CD8-positive, alpha-beta T cell (primary cell): ENCODE measurements at places on chromosomes 1 and 21. TPM values are rescaled to one million over a fixed set of nuclear protein-coding genes. Genes with fewer than 3 reads are reported as not detected.
A peak's percentile ranks its signal among the peaks of the same experiment; 100 is the strongest.

GRCh38 chr1:201791051-201791778 is 37.7 kb upstream of the IPO9 start:
- no peak for DNase-seq

GRCh38 chr1:53046930-53047329 is 15.1 kb upstream of the PODN start:
- no peak for DNase-seq

DNA sequence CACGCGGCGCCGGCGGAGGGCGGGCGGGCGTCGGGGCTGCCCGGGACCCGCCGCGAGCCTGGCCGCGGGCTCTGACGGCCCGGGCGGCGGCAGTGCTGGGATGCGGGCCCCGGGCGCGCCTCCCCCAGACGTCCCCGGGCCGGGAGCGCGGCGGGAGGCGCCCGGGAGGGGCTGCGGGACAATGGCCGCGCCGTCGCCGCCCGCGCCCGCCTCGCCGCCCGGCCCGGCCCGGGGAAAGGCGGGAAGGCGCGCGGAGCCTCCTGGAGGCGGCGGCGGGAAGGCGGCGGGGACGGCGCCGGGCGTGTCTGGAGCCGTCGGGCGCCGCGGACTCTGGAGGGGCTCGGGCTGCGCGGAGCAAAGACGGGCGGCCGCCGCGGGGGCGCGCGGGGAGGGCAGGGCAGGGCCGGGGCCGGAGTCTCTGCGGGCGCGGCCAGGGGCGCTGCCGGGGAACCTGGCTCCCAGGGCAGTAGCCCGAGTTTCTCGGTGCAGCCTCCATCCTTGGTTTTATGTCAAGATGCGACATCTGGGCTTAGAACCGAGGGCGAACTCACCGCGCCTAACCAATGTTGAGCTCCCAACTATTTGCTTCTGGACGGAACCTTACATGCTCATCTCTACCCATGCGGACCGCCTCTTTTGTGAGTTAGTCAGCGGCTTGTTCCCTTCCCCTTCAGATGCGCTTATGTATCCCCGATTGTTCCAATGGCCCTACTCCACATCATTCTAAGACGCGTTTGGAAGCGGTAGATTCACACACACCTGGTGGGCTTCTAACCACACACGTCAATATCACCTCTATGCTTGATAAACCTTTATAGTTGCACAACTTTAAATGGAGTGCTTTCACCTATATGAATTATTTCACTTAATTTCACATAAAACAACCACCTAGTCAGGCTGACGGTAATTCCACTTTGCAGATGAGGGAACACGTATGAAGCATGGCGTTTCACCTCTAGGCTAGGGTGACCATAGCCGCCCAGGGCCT is 651 bp downstream of the ZBTB8A start:
- no peak for DNase-seq

GRCh38 chr1:162329826-162330225 is 46.8 kb downstream of the SPATA46 start:
- DNase-seq, result no peak

DNA sequence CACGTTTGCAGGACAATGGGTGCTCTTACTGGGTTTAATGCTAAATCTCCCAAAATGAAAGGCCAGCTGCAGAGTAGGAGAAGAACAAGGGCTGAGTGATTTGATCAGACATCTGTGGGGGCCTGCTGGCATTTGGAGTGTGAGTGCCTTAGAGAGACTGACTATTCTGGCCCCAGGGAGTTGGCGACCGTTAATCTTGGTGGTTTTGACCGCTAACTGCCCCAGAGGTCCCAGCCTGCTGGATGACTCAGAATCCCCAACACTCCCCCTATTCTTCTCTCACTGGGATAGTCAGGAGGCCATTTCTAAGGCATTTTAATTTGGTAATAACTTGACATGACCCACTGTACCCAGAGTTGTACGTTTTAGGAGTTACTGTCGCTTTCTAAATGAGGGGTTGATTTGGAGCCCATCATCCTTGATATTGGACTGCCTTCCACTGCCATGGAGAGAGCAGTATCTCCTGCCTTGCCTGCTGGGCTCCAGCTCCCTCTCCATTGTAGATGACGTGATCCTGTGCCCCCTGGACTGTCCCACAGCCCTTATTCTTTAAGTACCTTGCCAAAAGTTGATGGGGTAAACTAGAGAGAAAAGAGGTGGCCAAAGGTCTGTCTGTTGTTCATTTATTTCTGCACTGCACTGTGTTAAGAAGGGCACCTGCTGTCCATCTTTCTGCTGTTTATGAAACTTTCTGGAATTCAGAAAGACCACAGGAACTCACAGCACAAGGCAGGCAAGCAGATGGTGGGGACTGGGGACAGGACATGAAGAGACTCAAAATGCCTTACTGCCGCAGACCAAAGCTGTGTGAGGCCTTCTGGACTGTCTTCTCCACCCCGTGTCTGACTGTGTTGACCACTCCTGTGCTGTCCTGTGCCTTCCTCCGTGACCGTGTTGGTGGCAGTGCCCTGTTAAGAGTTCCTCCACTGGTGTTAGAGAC is 98.2 kb upstream of the ARTN start:
- DNase-seq, result no peak

GRCh38 chr1:235329139-235329902 is 951 bp downstream of the GGPS1 start:
- peak; percentile 56 for DNase-seq

Gene LMOD1
- not detected for total RNA-seq

Gene C1orf122
- total RNA-seq, result 14.8 TPM
